ENCODE measurements at places on chromosomes 6 and 20.

- no peak for DNase-seq
Measured at GRCh38 chr20:16488086-16488485, 85.2 kb downstream of the KIF16B start.

- DNase-seq, result no peak
Measured at GRCh38 chr20:39464238-39464637, 502.1 kb downstream of the DHX35 start.

- DNase-seq, result no peak
Measured at GRCh38 chr20:48291896-48292295, 506.6 kb upstream of the SULF2 start.

DNA sequence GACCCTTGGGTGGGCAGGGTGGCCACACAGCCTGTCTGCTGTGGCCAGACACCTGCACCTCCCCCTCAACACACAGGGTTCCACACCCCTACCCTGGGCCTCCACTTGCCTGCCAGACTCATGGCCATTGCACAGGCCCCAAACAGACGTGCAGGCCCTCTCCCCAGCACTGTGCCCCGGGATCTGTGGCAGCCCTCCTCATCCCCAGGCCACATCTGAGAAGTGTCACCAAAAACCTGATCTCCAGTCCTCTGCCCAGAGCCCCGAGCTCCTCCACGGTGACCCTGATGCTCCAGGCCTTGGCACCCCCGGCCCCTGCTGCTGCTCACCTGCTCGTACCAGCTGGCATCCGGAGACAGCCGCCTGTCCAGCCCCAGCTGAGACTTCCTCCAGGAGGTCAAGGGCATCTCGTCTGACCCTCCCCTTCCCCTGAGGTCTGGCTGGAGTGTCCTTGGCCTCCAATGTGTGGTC is 160.1 kb downstream of the DLL1 start:
- DNase-seq, result no peak

DNA sequence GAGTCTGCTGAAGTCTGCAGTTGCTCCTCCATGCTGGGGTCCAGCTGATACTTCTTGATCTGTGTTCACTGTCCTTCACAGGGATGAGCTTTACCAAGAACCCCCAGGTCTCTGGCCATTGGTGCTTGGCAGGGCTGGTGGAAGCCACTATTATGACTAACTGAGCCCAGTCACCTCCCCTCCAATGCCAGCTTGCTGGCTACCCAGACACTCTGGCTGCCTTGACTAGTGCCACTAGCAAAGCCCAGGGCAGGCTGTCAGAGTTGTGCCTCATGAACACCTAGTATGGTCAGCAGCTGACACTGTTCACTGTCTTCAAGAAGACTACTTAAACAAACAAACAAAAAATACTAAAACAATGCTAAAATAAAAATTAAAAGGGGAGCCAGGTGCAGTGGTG is 8.8 kb downstream of the ASIP start:
- no peak for DNase-seq

DNA sequence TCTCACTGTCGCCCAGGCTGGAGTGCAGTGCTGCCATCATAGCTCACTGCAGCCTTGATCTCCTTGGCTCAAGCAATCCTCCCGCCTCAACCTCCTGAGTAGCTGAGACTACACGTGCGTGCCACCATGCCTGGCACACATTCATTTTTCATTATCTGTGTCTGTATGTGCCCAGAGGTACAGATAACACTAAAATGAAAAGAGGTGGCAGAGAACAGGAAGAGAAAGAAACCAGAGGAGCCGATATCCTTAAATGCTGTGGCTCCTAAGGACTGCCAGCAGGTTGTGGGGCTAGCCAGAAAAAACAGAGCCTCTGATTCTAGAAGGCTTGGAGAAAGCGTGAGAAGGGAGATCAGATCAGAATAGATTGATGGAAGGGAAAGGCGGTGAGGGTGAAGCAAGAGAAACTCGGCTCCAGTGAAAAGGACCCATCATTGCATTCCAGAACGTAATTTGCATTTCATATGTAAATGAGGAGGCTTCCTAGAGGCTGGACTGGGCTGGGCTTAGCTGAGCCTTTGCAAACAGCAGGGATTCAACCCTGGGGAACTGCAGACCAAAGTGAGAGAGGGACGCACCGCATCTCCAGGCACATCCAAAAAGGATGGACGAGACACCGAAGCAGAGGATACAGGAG is 64.2 kb downstream of the GCNT2 start:
- DNase-seq, result no peak

DNA sequence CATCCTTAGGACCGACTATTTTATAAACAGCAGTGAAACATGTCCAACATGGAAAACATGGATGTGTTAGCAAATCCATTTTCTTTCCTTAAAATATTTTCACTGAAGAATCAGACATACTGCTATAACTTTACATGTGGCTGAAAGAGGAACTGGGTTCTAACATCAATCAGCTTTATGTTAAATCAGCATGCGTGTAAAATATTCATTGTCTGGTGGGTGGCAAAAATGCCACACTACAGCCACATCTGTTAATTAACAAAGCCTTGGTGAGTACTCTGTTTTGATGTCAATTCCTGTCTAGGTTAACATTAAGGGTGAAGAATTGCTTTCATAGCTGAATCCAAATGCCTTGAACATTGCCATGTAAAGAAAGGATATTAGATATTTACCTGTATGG is 222.6 kb upstream of the CEP162 start:
- no peak for DNase-seq

DNA sequence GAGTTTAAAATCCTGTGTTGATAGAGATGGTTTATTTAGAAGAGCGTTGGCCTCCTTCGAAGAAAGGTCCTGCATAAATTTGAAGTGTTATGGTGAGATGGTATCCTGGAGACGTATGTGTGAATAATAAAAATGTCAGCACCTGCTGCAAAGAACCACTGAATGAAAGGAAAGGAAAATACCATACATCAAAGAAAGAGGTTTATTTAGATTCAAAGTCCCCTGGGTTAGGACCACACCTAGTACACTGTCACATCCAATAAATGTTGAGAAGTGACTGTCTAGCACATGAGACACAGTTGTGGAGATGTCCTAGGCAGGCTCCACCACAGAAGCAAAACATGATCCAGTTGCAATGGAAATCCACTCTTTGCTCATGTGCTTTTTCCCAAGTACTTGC is 214.7 kb downstream of the PAX1 start:
- DNase-seq, result no peak

GRCh38 chr6:2820415-2820814 is 21.2 kb downstream of the SERPINB1 start:
- no peak for DNase-seq

GRCh38 chr6:157460182-157460999 is 79.4 kb downstream of the ZDHHC14 start:
- no peak for DNase-seq

- DNase-seq, result no peak
Measured at GRCh38 chr20:21029341-21029740, 76.8 kb downstream of the LINC00237 start.

DNA sequence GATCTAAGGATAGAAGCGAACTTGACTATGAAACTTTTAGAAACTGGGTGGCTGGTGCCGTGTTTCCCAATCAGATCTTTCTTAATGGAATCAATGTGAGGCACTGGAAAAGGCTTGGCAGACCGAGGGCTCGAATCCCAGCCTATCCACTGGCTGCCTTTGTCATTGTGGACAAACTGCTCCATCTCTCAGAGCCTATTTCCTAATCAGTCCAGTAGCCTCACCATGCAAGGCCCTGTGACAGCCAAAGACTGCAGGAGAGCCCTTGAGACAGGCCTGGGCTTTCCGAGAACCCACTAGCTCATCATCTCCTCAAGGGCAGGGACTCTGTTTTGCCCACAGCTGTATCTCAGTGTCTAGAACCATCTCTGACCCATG is 43.4 kb downstream of the SPDEF start:
- DNase-seq, result no peak

GRCh38 chr20:23770384-23770783 is 19.6 kb upstream of the CST1 start:
- DNase-seq, result no peak

- DNase-seq, result no peak
Measured at GRCh38 chr6:43799551-43800297, 29.7 kb downstream of the VEGFA start.

DNA sequence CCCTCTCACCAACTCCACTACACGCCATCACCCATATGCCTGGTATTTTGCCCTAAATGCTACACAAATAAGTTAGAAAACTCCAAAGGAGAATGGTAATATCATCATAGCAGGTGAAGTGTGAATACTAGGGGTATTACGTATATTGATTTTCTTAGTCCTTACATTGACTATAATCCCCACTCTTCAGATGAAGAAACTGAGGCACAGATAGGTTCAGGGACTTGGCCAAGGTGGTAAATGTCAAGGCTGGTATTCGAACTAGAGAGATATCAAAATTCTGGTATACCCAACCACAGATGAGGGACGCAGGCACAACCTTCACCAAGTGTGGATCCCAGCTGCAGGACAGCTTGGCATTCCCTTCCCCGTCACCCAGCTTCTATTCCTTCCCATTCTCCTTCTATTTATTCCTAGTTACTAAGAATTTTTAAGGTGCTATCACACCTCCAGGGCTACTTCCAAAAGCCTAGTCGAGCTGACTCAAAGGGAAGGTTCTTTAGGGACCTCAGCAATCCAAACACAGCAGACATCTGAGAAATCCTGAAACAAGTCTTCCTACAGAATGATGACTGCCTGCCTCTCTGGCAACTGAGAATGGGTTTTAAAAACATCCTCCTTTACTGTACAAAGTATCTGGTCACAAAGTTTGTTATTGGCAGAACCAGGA is 32.6 kb downstream of the ATXN1 start:
- no peak for DNase-seq
